ENCODE measurements at places on chromosomes 1 and 21.
A peak's percentile ranks its signal among the peaks of the same experiment; 100 is the strongest.

- no peak for DNase-seq
These were observed 48.3 kb upstream of the FCRL4 start for GRCh38 chr1:157646144-157646543.

GRCh38 chr1:111629190-111629954 is 9.8 kb downstream of the RAP1A start:
- no peak for DNase-seq

DNA sequence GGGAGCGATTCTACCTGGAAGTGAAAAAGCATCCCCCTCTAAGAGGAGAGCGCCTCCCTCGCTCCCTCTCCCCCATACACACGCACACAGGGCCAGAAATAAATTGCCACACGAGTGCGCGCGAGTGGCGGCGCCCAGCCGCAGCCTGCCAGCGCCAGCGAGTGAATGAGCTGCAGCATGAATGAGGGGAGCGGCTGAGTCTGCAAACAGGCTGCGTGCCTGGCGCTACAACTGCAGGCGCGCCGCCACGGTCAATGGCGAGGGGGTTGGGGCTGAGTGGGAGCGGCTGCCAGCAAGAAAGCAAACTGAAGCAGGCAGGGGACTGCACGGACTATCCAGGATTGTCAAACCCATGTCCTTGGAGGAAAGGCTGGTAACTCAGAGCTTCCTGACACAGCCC is 2.2 kb downstream of the CAMK1G start:
- DNase-seq = no peak

DNA sequence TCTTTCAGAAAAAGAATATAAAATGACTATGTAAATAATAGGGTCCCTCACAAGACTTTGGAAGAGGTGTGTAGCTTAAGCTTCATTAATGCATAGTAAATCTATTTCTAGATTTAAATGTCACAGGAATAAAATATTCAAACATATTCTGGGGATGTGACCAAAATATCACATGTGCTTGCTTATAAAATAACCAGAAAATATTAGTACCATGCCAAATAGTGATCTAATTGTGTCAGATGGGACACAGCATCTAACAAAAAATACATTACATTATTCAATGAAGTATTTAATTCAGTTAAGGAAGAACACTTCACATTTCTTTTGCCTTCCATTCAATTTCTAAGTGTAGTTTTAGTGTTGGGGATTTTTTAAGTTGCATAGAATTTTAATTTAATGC is 179.5 kb downstream of the LRRC40 start:
- no peak for DNase-seq

DNA sequence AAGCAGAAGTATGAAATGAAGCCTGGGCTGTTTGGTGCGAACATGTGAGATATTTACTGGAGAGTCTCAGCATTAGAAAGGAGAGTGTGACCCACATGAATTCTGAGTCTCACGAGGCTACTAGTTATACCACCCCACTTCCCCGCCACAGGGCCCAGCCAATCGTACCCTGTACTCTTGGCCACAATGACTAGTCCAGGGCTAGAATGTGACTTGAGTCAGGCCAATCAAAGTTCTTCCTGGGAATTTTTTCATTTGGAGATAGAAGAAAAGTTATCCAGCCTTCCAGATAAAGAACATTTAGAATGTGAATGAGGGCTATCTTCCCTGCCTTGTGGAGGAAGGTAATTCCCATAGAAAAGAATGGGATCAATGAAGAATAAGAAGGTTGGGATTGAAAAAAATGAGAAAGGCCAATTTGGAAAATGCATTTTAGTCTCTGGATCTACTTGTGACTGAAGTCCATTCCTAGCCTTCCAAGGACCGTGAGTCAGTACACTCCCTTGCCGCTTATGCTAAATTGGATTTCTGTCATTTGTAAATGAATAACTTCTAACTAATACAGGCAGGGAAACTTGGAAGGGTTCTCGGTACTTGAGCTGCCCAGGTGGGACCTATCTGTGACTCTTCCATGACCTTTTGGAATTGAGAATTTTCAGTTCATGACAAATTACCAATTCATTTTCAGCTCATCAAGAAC is 12.3 kb upstream of the RIMKLA start:
- DNase-seq = no peak

GRCh38 chr1:25425098-25426085 is 4.8 kb upstream of the RHCE start:
- DNase-seq = no peak

DNA sequence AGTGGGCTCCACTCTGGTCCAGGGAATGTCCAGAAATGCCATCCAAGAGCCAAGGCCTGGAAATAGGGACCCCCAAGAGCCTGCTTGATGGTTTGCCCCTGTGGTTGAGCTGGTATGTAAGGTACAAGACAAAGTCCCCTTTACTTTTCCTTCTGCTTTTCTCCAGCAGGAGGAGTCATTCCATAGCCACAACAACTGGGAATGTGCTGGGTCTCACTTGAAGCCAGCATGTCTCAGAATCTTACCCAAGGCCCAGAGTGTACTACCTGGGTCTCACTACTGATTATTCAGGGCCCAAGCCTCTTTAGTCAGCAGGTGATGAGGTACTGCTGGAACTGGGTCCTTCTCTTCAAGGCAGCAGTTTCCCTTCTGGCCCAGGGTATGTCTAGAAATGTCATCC is 62.1 kb upstream of the CD55 start:
- DNase-seq = no peak

GRCh38 chr1:9253004-9253403 is 18.4 kb downstream of the H6PD start:
- DNase-seq = no peak

GRCh38 chr1:170133766-170134495 is 11.8 kb upstream of the NTMT2 start:
- no peak for DNase-seq

DNA sequence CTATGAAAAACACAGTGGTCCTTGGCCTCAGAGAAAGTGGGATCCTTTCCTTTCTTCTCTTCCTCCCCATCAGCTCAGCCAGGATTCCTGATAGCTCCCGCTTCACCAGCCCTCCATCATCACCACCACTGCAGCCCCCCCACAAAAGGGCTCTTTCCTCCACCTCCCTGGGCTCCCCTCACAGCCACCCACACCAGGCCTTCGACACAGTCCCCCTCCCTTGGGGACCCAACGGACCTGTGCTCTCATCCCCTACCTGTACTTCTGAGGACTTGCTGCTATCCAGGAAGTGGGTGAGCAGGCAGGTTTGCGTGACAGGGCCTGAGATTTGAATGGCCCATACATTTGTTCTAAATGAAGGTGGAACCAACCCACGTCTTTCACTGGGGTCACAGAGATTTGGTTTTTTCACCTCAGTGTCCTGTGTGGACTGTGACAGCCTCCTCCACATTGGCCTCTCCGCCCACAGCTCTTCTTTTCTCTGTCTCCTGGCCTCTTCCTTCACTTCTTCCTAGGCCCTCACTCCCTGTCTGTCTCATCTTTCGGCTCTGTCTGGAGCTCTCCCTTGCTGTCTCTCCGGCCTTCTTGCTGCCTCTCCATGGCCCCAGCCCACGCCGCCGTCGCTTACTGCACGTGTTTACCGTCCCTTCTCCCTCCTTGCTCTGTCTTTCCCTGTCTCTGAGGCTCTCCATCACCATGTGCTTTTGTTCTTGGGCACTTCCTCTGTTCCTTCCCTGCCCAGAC is 238.6 kb downstream of the FOXD2 start:
- DNase-seq = no peak

DNA sequence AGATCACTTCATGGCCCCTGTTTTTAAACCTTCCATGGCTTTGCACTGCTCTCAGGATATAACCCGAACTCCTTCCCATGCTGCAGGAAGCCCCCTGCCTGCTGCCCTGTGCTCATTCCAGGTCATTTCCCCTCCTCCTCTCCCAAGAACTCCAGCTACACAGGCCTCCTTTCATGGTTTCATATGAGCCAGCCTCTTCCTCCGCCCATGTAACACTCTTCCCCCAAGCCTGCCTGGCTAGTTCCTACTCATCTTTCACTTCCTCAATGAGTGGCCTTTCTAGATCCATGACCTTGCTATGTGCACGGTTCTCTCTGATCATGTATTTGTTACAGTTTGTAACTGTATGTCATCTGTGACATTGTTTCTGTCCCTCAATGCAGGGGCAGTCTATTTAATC is 3.1 kb upstream of the NCF2 start:
- DNase-seq = no peak

GRCh38 chr1:160258177-160258798 is 4.1 kb downstream of the DCAF8 start:
- no peak for DNase-seq

- DNase-seq = peak; percentile 52
These were observed 5.8 kb downstream of the PERM1 start for GRCh38 chr1:975896-976683.

GRCh38 chr1:248884632-248885295 is 21.3 kb upstream of the PGBD2 start:
- no peak for DNase-seq

DNA sequence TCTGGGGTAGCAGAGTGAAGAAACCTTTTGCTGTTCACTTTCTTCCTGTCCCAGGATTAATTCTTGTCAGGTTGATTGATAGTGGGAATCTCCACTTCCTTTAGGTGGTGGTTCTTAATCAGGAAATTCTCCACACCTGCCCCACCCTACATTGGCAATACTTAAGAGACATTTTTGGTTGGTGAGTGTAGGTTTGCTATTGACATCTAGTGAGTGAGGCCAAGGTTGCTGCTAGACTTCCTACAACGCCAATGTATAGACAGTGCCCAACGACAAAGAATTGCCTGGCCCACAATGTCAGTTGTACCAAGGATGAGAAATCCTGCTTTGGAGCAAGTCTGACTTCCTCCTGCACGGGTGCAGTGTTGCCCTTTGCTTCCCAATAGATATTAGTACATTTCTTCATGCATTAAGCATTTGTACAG is 38.5 kb downstream of the MAP3K7CL start:
- DNase-seq = no peak

- DNase-seq = no peak
These were observed 103.8 kb downstream of the LYPLAL1 start for GRCh38 chr1:219277304-219278105.

DNA sequence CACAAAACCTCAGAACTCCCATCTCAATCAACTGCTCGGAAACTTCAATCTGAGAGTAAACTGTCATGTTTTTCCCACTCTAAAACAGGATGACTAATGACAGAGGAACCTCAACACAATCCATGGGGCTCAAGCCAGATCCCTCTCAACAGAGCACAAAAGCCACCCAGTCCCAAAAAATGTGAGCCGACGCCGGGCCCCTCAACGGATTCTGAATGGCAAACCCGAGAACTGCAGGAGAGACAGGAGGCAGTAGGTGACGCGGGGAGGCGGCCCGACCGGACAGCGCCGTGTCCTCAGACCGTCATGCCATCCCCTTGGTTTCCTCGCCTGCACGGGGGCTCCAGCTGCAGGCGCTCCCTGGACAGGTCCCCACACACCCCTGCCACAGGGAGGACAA is 53.4 kb downstream of the SSBP3 start:
- no peak for DNase-seq

GRCh38 chr21:31732597-31733550 is 956 bp upstream of the SCAF4 start:
- DNase-seq = no peak

DNA sequence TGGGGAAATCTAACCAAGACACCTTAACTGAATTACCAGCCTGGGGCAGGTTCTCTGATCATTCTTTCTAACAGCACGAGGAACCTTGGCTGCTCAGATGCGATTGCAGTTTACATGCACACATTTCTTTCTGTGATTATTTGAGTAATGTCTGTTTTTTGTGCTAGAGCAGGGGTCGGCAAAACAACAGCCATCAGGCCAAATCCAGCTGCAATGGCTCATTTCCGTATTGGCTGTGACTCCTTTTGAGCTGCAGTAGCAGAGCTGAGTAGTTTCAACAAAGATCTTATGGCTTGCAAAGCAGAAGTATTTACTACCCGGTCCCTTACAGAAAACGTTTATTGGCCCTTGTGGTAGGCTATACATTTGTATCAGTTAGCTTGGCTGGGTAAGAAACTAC is 37.1 kb downstream of the ZBTB18 start:
- no peak for DNase-seq

DNA sequence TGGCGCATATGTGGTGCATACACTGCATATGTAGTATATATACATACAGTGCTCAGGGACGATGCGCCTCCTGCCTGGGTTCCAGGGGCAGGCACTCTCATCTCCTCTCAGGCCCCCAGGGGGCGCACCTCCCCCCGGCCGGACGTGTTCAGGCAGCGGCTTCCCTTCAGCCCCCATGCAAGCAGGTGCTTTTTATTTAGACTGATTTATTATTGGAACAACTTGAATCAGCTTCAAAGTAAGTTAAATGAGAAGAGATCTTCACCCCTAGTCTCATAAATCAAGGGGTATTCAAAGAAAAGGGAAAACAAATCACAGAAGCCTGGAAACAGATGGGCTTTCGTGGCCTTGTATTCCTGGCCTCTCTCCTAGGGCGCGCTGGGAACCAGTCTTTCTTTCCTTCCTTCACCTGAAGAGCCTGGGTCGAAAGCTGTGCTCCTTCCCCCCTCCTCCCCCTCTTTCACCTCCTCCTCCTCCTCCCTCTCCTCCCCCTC is 64.6 kb downstream of the UBIAD1 start:
- DNase-seq = peak; percentile 52

DNA sequence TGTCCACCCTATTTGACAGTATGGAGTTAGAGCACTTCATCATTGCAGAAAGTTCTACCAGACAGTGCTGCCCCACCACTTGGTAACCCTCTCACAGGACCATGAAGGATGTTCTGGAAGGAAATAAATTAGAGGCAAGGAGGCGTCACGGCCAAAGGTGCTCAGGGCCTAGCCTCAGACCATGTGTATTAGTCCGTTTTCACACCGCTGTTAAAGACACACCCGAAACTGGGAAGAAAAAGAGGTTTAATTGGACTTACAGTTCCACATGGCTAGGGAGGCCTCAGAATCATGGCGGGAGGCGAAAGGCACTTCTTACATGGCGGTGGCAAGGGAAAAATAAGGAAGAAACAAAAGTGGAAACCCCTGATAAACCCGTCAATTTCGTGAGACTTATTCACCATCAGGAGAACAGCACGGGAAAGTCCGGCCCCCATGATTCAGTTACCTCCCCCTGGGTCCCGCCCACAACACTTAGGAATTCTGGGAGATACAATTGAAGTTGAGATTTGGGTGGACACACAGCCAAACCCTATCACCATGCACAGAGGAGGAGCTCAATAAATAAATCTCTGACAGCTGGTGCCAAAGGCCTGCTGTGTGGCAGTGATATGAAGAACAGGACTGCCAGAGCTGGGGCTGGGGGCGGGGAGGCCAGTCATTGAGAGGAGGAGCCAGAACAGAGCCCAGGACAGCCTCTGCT is 75.8 kb downstream of the FHAD1 start:
- no peak for DNase-seq

DNA sequence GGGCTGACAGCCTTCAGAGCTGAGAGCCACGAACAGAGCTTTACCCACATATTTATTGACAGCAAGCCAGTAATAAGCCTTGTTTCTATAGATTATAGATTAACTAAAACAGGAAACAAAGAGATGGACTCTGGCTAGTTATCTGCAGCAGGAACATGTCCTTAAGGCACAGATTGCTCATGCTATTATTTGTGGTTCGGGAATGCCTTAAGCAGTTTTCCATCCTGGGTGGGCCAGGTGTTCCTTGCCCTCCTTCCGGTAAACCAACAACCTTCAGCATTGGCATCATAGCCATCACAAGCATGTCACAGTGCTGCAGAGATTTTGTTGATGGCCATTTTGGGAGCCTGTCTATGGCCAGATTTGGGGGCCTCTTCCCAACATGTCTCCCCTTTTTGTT is 96.8 kb downstream of the POU2F1 start:
- DNase-seq = no peak
